ENCODE measurements at places on chromosomes 3 and 15.

- DNase-seq, result peak; percentile 35
Measured at GRCh38 chr3:133924041-133924440, 28.4 kb upstream of the RAB6B start.

GRCh38 chr3:157394411-157394810 lies 42.2 kb upstream of the PTX3 start:
- no peak for DNase-seq

DNA sequence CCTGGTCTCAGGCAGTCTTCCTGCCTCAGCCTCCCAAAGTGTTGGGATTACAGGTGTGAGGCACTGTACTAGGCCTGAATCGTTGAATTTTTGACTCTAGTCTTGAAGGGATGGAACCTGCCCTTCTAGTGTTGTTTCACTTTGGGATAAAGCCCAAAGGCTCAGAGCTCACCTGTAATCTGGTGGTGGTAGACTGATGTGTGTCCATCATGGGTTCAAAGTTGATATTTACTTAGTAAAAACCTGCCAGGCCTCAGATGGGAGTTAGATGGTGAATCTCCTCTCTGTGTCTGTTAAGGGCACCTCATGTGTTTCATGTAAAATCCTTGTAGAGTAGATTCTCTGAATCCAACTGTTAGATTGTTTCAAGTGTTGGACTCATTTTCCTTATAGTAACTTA lies 41.1 kb downstream of the FNDC3B start:
- DNase-seq, result no peak

- peak; percentile 12 for DNase-seq
Measured at GRCh38 chr3:114022145-114022802, 34.1 kb downstream of the CCDC191 start.

GRCh38 chr15:100713163-100713867 lies 110.9 kb downstream of the ASB7 start:
- DNase-seq, result peak; percentile 73
